ENCODE measurements at places on chromosomes 2 and 18.
A peak's percentile ranks its signal among the peaks of the same experiment; 100 is the strongest.

DNA sequence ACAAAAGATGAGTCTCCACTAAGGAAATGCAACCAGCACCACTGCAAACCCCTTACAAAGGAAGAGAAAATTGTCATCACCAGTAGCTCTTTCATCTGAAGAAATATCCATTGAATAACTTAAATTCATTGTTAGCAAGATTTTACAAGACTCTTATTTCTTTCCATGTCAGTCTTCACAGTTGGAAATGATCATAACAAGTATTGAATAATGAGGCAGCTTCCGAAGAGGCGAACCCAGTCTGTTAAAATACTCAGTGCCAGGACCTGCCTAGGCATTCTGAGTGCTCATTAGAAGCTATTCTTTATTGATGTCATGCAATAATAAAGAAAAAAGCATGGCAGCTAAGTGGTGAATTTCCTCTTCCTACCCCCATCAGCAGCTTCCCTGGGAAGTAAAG is 33.5 kb downstream of the NOSTRIN start:
- DNase-seq, result no peak

- DNase-seq, result peak; percentile 77
Measured at GRCh38 chr2:30666266-30666874, 140.9 kb downstream of the CAPN13 start.

DNA sequence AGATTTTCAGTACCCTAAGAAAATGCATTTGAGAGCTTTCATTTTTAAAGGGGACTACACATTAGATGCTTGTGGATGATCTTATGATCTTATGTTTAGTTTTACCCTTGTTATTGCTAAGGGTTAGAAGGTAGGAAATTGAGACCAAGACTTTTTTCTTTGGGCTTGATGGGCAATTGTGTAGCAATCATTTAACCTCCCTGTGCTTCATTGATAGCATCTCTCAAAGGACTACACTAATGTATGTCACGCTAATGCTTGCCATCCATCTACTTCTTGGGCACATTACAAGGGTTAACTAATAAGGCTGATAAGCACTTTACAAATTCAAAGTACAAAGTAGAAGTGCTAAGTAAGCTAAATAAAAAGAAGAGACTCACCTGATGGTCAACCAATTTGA is 189.3 kb upstream of the LRP1B start:
- no peak for DNase-seq

DNA sequence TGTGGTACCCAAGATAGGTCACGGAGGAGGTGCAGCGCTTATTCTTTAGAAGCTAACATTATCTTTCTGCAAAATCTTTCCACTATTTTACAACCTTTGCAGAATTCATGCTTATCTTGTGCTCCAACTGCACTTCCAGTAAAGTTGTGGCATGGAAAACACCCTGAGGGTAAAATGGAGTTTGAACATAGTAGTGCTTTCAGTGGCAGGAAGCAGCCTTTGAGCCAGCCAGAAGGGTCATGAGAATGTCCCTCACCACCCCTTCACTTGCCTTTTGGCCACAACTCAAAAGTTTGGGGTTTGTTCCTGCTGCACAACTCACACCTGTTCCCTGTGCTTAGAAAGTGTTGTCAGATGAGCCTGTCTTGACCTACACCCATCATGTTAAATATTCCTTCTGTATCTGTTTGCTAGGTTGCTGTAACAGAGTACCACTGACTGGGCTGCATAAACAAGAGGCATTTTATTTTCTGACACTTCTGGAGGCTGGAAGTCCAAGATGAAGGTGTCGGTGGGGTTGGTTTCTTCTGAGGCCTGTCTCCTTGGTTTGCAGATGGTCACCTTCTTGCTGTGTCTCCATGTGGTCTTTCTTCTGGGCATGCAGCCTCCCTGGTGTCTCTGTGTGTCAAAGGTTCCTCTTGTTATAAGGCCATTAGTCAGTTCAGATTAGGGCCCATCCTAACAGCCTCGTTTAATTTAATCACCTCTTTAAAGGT is 194.1 kb downstream of the SMAD7 start:
- no peak for DNase-seq

DNA sequence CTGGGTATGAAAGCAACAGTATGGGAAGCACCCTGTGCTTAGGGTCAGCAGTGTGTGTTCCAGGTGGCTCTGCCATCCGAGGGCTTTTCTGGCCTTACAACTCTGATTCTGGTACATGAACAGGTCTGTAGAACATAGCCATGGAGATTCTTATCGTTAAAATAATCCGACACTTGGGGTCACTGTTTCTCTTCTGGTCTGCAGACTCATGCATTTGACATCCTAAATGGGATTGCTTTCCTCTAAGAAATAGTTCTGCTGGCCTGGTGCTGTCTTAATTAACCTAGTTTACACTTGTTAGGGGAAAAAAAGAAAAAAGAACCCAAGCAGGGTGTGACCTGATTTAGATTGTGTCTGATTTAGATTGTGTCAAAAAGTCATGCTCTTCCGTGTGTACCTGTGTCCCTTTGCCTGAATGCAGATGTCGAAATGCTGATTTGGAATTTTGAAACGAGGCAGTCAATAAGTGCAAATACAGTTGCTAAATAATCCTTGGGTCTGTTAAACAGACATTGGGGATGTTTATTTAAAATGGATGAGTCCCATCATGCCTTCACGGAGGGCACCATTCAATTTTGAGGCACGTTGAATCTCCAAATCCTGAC is 59.6 kb downstream of the TRPM8 start:
- peak; percentile 79 for DNase-seq

DNA sequence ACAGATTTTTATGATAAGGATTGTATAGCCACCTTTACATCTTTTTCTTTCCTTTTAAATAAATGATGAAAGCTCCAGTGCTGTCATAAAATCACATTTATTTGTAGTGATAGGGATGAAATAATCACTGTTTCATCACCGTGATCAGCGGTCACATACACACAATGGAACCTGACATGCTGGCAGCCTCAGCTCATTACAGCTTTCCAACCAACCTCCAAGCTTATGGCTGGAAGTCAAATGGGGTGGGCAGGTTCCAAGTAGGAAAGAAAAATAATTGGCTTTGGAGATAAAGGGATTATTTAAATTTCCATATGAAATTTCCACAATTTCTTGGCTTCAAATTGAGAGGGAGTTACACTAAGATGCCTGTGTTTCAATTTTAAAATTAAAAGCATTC is 251.3 kb downstream of the PLCL1 start:
- DNase-seq, result no peak

DNA sequence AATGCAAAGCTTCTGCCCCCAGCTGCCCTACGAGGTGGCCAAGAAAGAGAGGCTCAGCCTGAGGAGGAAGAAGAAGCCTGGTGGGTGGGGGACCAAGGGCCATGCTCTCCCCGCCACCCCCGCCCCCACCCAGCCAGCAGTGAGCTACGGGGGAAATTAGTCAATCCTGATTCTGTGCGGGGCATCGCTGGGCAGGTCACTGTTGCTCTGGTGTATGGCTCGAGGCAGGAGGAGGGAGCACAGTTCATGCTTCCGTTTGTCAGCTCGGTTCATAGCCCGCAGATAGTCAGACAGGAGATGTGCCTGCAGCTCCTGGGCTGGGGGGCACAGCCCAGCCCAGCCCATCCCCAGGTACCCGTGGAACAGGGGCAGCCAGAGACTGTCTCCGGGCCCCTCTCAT is 17.1 kb downstream of the RAMP1 start:
- no peak for DNase-seq

DNA sequence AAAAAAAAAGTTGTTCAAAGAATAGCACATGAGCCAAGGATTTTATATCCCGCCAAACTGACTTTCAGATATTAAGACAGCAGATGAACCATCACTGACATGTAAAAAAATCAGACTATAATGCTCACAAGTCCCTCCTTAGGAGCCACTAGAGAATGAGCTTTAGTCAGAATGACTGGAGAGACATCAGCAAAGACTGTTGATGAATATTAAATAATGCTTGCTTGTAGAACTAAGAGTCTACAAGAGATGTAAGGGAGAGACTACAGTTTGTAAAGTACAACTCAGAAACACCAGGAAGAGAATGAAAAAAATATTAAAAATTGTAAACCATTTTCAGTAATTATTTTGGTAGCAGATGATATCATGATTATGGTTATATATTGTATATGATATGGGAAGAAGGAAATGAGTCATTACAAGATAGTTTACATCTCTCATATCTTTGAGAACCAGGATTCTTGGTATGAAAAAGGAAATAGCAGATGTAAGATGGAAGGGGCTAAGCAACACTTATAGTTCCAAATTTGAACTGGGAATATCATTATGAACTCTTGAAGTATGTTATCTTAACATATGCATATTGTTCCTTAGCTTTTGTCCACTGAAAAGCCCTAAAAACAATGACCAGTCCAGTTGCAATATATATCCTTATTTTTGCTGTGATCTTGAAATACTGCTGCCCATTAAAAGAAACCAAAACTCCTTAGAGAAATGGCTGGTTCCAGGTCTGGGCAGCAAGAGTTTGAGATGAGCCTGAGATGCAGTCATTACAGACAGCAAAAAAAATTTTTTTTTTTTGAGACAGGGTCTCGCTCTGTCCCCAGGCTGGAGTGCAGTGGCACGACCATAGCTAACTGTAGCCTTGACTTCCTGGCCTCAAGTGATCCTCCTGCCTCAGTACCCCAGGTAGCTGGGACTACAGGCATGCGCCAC is 55.7 kb downstream of the PTPN2 start:
- DNase-seq, result no peak

DNA sequence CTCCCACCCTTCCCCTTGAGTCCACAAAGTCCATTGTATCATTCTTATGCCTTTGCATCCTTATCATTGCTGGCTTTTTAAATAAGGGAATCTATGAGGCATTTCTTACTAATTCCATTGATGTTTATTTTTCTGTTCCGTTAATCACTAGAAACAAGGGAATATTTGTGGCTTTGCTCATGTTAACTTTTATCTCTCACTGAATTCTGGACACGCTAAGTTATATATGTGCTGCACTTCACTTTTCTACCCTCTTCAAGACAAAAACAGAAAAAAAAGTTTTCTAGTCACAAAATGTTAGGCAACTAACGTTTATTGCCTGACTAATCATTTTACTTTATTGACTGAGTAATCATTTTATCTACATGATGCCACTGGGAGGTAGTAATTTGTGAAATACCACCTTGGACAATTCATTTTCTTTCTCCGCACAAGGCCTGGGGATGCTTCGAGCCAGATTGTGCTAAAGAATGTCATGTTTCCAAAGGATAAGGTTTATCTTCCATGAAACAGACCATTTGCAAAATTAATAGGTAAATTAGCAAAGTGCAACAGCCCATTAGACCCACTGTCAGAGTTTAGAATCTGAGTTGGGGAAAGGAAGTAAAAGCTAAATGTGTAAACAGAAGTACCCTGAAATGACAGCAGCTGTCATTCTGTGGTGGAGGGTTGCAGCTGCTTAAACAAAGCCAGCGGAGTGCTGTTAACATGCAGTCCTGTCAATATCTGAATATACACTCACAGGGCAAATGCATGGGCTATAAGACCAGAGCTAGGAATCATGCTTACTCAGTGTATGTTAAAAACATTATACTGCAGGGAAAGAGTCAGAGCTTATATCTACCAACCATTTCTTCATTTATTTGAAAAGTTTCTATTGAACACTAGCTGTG is 658.7 kb downstream of the CNTNAP5 start:
- DNase-seq, result no peak

DNA sequence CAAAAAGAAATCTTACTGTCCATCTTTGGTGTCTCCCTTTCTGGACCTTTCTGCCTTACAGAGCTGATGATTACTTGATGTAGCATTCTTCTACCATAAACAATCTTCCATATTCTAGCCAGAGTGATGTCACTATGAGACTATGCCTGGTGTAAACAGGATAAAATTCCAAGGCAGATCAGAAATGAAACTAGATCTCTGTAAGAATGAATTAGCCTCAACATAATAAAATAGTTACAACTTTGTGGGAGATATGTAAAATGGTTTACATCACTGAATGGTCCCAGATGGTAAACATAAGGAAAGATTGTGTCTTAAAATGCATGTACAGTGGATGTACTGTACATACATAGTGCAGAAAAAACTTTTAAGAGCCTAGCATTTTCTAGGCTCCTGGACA is 112.3 kb upstream of the ZNF521 start:
- DNase-seq, result peak; percentile 53

DNA sequence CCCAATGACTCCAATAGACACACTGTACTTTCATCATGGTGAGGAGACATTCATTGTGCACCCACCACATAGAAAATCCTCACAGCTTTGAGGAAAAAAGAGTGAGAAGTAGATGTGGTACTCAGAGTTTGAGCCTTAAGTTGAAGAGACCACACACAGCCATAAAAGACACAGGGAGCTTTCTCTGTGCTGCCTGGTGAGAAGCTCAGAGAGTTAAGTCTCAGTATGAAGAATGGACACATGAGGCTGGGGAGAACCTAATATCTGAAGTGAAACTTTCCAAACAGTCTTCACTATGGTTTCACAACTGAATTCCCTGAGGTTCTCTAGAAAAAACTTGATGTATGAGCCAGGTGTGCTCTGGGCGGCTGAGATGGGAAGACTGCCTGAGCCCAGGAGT is 237.9 kb downstream of the NBAS start:
- DNase-seq, result no peak

GRCh38 chr2:65788556-65788955 is 356.2 kb upstream of the SPRED2 start:
- no peak for DNase-seq

DNA sequence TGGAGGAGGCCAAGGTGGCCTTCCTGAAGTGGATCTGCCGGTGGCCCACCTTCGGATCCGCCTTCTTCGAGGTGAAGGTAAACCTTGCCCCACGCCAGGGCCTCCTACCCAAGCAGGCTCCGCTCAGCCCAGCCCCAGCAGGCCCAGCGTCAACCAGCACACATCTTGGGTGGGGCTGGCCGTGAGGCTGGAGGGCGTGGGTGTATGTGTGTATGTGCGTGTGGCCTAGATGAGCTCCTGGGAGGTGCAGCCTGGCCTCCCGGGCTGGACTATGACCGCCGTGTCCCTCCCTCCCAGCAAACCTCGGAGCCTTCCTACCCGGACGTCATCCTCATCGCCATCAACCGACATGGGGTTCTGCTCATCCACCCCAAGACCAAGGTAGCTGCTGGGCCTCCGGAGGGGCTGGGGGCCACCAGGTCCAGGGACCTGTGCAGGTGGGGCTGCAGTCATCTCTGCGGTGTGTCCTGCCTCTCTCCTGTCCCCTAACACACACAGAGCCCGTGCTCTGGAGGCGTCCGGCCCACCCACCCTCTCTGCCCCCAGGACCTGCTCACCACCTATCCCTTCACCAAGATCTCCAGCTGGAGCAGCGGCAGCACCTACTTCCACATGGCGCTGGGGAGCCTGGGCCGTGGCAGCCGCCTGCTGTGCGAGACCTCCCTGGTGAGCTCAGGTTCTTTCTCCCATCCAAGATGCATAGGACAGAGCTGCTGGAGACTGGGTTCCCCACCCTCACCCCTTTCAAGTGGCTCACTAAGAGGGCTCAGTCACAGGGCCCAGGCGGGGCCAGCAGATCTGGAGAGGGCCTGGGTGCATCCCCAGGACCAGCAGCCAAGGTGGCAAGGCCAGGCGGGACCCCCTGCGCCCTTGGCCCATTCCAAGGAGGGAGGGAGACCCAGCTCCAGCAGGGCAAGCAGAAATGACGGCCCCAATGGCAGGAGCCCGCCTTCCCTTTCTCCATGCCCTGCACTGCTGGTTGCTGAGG is 9.4 kb upstream of the GPR17 start:
- no peak for DNase-seq

DNA sequence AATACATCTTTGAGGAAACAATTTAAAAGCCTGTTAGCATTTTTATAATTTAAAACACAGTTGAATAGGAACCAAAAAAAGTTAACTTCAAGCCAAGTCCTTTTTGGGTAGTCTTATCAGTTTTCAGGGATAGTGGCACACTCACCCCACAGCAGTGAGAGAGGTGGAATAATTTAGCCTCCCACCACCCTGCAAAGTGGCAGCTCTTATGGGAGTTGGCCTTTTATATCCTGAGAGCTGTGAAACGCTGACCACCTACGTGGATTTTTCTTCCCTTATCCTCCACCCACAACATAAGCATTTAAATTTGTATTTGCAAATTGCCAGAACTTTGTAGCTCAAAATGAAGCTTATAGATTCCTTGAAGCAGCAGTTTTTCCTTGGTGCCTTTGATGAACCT is 167.1 kb downstream of the MYO1B start:
- no peak for DNase-seq
